ENCODE measurements at places on chromosomes 4 and X. TPM values are rescaled to one million over a fixed set of nuclear protein-coding genes. Genes with fewer than 3 reads are reported as not detected.

- DNase-seq: no peak
Observed at GRCh38 chrX:154748712-154749339, 2.1 kb downstream of the GAB3 start.

DNA sequence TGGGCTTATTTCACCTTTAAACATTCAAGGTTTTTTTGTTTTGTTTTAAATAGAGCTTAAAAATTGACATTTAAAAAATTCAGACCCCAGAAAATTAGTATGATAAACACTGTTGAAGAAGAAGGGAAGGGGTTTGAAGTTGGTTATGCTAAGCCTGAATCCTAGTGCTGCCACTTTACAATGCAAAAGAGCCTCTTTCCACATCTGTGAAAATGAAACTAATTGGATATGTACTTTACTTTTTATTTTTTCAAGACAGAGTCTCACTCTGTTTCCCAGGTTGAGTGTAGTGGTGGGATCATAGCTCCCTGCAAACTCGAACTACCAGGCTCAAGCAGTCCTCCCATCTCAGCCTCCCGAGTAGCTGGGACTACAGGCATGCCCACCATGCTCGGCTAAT lies 41.8 kb downstream of the FIP1L1 start:
- no peak for DNase-seq

GRCh38 chrX:14164828-14165227 lies 135.1 kb upstream of the GEMIN8 start:
- DNase-seq: no peak

DNA sequence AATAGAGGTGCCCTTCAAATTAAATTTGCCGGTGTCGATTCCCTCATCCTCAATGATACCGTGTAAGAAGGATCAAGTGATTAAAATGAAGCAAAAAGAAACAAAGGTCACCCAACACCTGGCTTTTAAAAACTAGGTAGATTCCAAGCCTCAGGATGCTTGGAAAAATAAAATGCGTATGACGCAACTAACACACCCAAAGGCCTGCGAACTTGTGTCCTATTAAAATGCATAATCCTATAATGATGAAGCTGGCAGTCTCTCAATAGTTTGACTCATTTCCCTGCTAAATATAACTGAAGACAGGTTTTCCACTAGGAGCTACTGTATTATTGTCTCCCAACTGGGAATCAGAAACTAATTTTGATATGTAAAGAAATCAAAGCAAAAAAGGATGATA lies 263.2 kb downstream of the DHX15 start:
- DNase-seq: no peak

DNA sequence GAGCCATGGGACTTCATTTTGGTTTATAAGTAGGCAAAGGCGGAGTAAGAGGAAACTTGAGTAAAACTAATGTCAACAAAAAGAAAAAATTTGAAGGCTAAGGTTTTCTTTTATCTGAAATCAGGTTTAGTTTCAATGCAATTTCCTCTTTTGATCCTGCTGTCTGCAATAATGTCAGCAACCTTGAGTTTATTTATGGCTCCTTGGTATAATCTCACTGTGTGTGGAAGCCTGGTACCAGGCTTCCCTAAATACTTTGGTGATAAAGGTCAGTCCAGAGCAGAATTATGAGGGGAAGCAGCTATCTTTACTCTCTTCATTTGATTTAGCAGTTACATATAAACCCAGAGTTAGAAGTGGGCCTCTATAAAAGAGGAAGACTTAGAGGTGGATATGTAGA lies 57.8 kb downstream of the NDNF start:
- no peak for DNase-seq

GRCh38 chrX:141894733-141895132 lies 9.0 kb upstream of the MAGEC1 start:
- DNase-seq: no peak

DNA sequence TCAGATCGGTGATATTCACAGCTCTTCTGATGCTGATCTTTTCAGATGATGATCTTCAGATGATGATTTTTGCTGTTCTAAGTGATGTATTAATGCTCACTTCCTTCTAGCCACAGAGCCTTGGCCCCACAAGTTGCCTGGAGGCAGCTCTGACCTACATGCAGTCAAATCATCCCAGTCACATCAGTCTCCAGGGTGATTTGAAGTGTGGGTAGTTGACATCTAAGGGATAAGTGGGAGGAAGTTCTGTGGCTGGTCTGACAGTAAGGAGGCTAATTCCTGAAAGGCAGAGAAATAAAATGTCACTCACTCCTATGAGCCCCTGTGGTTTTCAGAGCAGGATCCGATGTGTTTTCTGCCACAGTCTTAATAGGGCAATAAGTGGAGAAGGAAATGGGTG lies 79.8 kb upstream of the RPL34 start:
- no peak for DNase-seq

GRCh38 chr4:108567831-108568230 lies 52.5 kb upstream of the RPL34 start:
- no peak for DNase-seq

DNA sequence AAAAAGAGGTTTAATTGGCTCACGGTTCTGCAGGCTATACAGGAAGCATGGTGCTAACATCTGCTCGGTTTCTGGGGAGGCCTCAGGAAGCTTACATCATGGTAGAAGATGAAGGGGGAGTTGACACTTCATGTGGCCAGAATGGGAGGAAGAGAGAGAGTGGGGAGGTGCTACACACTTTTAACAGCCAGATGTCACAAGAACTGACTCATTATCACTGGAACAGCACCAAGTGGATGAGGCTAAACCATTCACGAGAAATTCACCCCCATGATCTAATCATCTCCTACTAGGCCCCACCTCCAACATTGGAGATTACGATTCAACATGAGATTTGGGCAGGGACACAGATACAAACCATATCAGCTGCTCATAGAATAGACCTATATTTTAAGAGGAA lies 255.8 kb downstream of the OPHN1 start:
- no peak for DNase-seq

- no peak for DNase-seq
Observed at GRCh38 chrX:51954592-51954991, 61.2 kb downstream of the MAGED1 start.

- DNase-seq: no peak
Observed at GRCh38 chr4:152613841-152614721, 65.7 kb downstream of the TMEM154 start.

DNA sequence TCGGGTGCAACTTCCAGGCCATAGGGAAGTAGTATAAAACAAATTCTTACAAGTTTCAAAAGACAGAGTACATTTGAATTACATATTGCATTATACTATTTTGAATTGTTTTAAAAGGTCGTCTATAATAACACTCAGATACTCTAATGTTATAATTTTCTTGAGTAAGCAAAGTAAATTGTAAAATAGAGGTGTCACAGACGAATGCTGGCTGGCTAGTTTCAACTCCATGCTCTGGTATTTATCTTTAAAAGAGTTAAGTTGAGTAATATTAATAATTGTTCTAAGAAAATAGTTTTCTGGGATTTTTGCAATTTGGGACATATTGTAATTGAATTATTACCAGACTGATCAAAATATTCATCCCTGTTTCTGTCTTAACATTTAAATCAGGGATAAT lies 764.9 kb downstream of the TECRL start:
- DNase-seq: no peak

DNA sequence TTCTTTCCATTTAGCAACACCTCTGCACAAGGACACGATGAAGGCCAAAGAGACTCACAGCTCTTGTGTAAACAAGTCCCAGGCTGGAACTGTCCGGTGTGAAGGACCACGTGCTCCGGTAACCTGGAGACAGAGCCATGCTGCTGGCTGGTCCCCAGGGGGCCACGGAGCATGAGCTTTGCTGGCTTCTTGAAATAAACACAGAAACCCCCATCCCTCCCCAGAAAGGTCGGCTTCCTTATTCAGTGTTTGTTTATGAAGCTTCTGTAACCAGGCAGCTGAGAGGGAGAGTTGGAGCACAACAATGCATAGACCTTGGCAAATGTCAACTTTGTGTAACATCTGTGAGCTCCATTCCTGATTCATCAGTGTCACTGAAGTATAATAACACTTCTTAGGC lies 109.4 kb downstream of the GPR143 start:
- DNase-seq: peak; percentile 44

- no peak for DNase-seq
Observed at GRCh38 chr4:87524456-87524855, 4.7 kb downstream of the SPARCL1 start.

DNA sequence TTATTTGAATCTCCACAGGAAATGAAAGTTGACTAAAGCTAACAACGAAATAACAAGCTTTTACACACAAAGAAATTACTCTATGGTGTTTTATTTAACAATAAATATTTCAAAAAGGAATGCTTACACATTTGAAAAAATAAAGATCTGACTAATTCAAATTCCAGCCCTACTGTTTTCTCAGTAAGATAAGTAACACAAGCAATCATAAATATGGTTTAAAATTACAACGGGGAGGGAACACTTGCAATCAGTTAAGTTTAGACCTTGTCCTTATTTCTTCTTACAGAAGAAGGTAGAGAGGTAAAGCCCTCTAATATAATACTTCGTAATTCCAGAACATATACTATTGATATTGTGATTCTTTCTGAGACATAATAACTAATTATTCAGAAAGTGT lies 158.5 kb downstream of the DHX15 start:
- no peak for DNase-seq

DNA sequence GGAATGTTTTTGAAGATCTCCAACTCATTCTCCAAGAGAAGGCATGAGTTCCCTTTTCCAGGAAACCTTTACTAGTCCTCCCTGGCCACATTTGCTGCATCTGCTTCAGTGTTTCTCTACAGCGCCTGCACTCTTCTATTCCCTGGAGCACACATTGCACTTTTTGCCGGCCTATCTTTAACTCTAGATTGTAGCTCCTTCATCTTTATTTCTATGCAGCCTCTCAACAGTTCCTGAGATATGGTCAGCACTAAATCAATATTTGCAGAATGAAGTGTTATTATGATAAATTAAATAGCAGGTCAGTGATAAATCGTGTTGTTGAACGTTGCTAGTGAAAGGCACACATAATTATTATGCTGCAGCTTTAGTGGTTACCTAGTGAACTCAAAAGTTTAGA lies 88.3 kb downstream of the VCX3A start:
- DNase-seq: no peak

- DNase-seq: no peak
Observed at GRCh38 chr4:113579360-113579759, 182.2 kb downstream of the CAMK2D start.

DNA sequence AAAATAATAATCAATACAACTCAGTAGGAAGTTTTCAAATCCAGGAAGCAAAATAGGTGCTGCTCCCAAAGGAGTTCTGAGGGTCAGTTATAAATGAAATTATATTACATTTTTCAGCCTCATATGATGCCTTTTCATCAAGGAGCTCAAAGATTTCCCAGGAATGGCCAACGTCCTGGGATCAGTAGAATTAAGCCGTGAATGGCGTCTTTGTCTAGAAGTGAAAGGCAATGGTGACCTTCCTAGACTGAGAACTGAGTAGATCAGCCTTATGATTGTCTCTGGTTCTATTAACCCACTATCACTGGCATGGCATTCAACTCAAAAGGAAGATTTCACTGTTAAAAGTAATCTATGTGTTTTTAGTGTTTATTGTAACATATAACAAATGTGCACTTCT lies 74.4 kb downstream of the ENOX2 start:
- no peak for DNase-seq

DNA sequence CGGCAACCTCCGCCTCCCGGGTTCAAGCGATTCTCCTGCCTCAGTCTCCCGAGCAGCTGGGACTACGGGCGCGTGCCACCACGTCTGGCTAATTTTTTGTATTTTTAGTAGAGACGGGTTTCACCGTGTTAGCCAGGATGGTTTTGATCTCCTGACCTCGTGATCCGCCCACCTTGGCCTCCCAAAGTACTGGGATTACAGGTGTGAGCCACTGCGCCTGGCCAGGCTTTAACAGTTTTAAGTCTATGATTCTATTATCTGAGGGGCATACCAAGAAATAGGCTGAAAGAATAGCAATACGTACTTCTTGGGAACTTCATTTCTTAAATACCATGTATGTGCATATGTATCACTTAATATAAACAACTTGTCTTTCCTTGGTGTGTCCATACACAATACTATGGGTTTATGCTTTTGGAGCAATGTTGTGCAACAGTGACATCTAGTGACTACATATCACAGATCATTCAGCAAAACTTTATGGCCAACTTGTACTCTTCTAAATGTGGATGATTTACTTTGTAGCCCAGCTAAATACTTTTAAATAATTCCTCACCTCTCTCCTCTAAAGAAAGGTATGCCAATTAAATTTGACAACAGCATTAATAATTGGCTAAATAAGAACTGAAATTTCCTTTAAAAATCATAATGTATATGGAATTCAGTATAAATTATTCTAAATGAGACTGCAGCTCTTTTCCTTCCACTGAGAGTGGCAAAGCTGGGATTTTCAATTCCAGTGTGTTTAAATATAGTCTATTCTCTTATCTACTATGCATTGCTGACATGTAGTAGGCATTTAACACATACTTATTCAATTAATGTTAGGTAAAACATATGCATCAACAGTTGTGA lies 10.4 kb downstream of the SLC9B1 start:
- no peak for DNase-seq

The SLITRK4 gene
- total RNA-seq: 0.22 TPM

The C4orf50 gene
- total RNA-seq: 0.02 TPM

The ZAR1 gene
- not detected for total RNA-seq

The NKX3-2 gene
- not detected for total RNA-seq

The ASMT gene
- total RNA-seq: not detected

The SFRP2 gene
- total RNA-seq: 1.4 TPM

The PABPC1L2B gene
- total RNA-seq: not detected

The UGT2B15 gene
- total RNA-seq: not detected

The CTAG1A gene
- total RNA-seq: not detected

The GPAT3 gene
- 38.9 TPM for total RNA-seq

The ESX1 gene
- total RNA-seq: not detected

The NXF2B gene
- total RNA-seq: not detected

The ZCCHC18 gene
- 0.30 TPM for total RNA-seq

The SASH3 gene
- 1.8 TPM for total RNA-seq

The BANK1 gene
- total RNA-seq: 0.12 TPM

The RASGEF1B gene
- total RNA-seq: 2.1 TPM

The NLGN4X gene
- 3.1 TPM for total RNA-seq

The PF4V1 gene
- total RNA-seq: not detected

Measured in left ventricle myocardium superior (tissue), 1 donor.